DMS 273 treated with DMSO at 0.1 percent for 48 hours (cell line): ENCODE measurements at places on chromosomes 3 and 15.
A peak's percentile ranks its signal among the peaks of the same experiment; 100 is the strongest.

DNA sequence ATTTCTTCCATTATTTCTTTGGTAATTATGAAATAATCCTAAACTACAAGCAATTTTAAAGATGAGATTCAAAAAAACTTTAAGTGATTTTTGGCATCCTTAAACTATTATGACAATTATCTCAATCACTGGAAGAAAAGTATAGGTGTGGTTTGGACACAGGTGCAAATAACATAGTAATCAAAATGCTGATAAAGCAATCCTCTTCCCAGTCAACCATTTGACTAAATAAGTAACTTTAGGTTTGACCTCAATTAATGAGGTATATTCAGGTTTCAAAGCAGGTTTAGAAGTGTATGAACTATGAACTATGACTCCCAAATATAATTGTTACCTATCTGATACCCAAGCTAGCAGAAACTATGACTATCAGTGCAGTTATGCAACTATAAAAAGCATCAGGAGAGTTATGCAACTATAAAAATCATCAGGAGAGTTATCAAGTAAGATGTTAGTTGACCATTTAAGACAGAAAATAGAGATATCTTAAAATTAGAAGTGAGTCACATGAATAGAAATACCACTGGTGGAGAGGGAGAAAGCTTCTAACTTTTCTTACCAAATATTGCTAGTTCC lies 8.9 kb upstream of the CNTN3 start:
- no peak for DNase-seq

DNA sequence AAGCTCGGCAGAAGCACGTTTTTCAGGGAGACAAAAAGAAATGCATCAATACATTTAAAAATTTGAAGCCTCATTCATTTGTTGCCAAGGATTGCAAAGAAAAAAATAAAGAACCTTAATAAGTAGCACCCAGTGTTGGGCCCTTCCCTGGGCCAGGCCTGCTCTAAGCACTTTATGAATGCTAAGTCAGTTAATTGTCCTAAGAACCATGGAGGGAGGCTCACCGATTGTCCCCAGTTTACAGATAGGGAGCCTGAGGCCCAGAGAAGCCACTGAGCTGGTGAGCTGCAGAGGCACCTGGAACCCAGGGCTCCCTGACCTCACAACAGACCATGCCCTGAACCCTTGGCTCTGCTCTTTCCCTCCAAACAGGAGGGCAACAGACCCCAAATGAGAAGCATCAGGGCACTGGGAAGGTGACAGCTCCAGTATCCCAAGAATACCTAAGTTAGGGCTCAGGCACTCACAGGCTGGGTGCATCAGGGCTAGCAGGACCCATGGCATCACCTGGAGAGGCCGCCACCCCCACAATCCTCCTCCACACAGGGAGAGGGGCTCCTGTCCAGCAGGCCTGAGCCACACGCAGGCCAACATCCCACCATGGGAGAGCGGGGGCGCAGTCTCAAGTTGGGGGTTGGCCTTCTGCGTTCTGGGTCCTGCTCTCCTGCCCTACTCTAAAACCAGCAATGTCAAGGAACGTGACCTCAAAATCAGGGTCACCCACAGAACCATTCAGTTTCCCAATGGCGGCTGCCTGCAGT lies 3.9 kb downstream of the GRIP2 start:
- no peak for DNase-seq

DNA sequence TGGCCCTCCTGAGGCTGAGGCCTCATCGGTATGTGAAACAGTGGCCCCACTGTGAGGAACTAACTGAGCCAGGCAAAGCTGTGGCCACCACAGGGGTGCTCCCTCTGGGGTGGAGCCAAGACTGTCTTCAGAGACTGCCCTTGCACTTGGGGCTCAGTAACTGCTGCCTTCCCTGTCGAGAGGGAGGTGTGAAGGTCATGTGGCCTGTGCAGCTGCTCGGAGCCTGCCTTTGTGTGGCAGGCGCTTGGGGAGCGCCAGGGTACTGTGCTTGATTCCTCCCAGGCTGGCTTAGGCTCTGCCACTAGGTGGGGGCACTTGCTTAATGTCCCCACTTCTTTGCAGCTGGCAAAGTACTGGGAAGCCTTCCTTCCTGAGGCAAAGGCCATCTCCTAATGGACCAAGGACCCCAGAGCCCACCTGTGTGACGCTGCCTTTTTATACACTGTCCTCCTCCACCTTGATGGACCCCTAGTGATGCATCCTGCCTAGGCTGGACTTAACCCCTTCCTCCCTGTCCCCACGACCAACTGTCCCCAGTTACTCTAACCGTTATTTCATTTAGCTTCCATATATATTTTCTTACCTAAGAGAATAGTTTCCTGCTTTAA lies 14.2 kb upstream of the SNX22 start:
- DNase-seq, result no peak

DNA sequence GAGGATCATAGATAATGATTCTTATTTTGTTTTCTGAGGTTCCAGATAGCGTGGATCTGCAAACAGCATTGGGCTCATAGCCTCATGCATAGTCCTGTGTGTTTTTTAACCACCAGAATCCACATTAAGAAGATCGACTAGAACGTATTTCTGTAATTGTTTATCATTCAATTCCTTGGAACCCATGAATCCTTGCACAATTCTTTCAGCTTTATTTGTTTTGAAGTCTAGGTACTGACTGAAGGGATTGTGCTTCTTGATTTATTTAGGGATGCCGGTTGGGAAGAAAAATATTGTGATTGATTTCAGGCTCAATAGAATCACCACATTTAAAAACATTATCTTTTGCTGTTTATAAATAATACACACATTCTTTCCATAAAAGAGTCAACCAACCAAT lies 314.6 kb upstream of the ZNF717 start:
- DNase-seq, result no peak

DNA sequence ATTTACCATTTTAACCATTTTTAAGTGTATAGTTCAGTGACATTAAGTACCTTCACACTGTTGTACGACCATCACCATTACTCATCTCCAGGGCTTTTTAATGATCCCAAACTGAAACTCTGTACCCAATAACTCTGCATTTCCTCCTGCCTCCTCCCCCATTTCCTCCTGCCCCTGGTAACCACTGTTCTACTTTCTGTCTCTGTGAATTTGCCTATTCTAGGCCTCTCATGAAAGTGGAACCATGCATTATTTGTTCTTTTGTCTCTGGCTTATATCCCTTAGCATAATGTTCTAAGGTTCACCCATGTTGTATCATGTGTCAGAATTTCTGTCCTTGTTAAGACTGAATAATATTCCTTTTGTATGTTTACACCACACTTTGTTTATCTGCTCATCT lies 154.2 kb downstream of the MECOM start:
- no peak for DNase-seq

GRCh38 chr3:112721231-112721630 lies 80.3 kb upstream of the CCDC80 start:
- DNase-seq, result no peak

DNA sequence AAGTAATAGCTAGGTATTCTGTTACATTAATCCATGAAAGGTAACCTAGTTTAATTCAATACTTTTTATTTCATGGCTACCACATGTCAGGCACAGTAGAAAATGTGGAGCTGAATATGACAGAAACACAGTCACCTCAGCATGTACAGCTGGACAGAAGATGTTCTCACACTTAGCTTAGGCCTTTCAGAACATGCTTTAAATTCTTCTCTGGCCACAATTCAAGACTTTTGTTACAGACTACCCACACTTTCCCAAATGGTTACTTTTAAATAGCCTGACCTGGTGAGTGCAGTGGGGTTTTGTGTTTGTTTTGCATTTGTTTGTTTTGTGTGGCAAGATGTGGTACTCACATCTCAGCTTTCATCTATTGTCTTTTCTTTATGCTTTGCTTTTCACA lies 1079.5 kb downstream of the IGSF11 start:
- no peak for DNase-seq

DNA sequence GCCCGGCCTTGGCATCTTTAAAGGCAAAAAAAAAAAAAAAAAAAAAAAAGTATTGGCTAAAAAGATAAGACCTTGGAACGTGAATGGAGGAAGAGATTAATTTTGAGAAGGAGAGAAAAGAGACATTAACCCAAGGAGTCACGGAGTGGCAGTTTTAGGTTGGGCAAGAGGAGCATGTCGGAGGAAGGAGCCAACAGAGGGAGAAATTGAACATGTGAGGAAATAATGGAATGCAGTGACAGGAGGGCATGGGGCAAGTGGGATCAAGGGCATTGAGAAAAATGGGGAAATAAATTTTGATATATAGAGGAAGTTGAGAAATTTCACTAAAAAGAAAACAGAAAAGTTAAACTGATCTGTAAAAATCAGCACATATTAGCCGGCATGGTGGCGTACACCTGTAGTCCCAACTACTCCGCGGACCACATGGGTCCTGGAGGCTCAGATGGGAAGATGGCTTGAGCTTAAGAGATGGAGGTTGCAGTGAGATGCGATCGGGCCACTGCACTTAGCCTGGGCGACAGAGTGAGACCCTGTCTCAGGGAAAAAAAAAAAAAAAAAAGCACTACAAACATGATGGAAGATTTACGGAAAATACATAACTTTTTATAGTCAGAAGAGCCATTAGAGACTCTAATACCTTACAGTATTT lies 1.2 kb downstream of the HAUS2 start:
- no peak for DNase-seq

GRCh38 chr15:92958105-92958504 lies 58.0 kb downstream of the CHD2 start:
- DNase-seq, result no peak

DNA sequence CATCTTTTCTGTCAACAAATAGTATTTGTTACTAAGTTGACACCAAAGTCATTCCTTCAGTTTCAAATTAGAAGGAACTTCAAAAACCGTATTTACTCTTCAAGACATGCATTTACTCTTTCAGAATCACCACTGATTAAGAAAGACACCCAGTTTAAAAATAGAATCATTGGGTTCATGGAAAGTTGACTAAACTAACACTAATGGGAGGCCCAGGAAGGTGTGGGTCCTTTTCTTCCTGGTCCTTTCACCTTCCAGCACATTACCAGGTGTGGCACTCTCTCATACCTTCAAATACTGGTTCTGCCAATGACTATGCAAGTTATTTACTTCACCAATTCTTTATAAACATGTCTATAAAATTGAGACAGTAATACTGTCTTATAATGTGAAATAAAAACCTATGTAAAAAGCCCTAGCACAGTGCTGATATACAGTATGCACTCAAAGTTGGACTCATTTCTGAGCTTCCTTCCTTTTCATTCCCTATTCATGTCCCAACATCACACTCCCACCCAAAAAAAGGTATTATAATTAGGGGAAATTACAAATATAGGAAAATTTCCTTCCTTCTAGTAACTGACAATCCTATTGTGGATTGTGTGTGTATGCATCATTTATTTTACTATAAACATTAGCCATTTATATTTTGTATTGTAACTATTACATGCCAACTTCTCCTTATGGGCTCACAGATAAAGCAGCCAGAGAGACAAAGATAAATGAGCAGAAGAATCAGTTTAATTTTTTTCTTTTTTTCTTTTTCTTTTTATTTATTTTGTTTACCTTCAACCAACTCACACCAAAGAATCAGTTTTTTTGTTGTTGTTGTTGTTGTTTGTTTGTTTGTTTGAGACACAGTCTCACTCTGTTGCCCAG lies 48.9 kb downstream of the LRRFIP2 start:
- no peak for DNase-seq

DNA sequence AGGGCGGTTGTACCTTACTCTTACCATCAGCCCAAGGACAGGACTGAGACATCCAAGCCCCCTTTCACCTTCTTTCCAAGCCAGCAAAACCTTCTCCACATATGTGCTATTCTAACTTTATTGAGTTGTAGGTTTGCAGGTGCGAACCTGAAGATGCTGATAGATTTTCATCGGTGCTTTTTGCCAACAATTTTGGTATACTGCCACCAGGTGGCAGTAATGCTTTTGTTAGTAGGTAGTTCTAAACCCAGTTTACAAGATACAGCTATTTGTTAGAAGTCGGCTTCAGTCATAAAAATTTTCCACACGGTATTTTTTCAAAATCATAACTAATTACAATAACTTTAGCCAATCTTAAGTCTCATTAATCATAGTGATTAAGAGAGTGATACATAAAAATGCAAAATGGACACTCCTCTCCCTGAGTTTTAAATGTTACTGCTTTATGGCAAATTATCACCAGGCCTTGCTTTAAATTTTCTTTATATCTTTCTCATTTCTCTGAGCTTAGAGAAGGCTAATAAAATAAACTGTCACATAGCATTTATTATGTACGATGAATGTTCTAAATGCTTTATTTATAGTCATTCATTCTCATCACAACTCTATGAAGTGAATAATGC lies 636 bp downstream of the TBC1D21 start:
- peak; percentile 3 for DNase-seq

- no peak for DNase-seq
Observed at GRCh38 chr3:13827256-13827655, 52.6 kb downstream of the WNT7A start.

- DNase-seq, result no peak
Observed at GRCh38 chr3:87126321-87126720, 100.8 kb upstream of the CHMP2B start.

DNA sequence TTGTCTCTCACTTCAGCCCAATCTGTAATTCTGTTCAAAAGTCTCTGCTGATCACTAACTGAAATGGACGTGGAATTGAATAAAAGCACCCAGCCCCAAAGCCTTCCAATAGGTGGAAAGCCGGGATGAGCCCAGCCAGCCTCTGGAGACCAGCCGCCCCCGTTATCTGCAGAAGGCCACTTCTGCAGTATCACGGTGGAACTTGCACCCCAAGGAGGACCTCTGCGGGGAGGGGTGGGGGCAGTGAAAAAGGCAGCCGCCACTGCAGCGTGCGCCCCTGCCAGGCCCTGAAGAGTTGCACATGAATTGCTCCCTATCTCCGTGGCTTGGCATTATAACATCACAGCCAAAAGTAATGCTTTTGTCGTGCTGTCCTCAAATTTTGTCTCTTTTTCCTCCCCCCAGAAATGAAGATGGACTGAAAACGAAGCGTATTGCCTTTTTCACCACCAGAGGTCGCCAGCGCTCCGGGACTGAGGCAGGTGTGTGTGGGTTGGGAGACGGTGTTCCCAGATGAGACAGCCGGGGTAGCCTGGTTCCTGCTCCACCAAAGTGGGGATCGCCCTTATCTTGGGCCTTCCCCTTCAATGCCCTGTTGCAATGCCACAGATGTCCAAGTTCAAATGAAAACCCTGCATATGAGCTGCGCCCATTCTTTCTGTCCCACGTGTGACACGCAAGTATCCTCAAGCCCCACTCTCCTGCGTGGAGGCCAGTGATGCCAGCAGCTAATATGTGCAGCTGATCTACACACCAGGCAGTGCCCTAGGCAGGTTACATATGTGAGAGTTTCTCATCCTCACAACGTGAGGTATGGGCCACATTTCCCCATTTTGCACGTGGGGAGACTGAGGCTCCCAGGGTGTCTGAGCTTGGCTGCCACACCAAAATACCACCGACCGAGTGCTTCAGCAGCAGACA lies 96.0 kb downstream of the LRRK1 start:
- DNase-seq, result no peak

DNA sequence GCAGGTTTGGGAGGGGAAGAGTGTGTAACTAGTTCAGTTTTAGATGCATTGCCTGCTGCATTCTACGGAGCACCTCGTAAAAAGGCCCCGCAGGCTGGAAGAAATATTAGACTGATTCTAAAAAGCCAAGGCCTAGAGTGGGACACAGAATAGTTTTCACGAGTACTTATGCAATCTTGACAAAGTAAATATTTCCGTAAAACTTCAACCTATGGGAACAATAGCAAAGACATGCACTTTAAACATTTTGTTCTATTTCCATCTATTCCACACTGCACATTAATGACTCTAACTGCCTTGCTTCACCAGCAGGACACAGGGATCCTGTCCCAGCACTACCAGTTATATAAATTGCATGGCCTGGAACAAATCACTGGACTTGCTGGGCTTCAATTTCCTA lies 260.0 kb downstream of the FOXP1 start:
- no peak for DNase-seq

- no peak for DNase-seq
Observed at GRCh38 chr3:69241769-69242168, 119.4 kb upstream of the LMOD3 start.

GRCh38 chr15:67121644-67122605 lies 56.5 kb downstream of the SMAD3 start:
- no peak for DNase-seq
